Naive B cell (primary cell): ENCODE measurements at places on chromosomes 7 and 10. TPM values are rescaled to one million over a fixed set of nuclear protein-coding genes. Genes with fewer than 3 reads are reported as not detected.

Gene ASB10
- not detected for polyA plus RNA-seq

Gene PCLO
- not detected for polyA plus RNA-seq

Gene CYP17A1
- polyA plus RNA-seq, result not detected

Gene UPK3B
- polyA plus RNA-seq, result 0.13 TPM

Gene HMX3
- not detected for polyA plus RNA-seq

DNA sequence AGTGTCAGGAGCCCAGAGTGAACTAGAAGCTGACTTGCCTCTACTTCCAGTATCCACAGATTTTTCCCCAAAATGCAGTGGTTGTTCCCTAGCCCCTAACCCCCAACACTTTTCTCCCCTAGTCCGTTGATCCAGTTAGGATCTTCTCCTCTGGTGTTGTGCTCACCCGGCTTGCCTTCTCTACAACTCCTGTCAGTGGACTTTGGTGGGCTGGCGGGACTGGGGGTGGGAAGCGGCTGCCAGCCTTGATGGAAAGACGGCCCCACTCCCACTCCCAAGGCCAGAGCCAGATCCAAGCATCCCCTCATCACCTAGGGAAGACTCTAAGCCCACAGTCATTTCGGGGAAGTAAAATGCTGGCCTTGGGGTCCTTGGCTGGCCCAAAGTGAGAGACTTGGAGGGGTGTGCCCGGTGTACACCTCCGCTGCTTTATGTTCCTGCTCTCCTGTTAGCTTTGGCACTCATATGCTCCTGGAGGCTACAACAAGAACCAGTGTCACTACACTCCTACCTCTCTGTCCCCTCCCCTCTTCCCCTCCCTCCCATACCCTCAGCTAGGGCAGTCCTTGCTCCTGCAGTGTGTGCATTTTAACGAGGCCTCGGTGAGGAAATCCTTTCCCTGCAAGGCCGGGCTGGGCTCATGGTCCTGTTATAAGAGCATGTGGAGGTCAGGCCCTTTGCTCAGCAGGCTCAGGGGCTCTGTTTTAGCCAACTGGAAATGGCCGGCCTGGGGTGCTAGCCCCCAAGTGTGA, 930 bp upstream of the HOXA10 start:
- no peak for DNase-seq
- peaks cover 10% of the 10 kb centered on the region for H3K36me3 ChIP-seq
- peaks cover 67% of the 10 kb centered on the region for H3K27me3 ChIP-seq
- H3K4me1 ChIP-seq, result peaks cover 21% of the 10 kb centered on the region

DNA sequence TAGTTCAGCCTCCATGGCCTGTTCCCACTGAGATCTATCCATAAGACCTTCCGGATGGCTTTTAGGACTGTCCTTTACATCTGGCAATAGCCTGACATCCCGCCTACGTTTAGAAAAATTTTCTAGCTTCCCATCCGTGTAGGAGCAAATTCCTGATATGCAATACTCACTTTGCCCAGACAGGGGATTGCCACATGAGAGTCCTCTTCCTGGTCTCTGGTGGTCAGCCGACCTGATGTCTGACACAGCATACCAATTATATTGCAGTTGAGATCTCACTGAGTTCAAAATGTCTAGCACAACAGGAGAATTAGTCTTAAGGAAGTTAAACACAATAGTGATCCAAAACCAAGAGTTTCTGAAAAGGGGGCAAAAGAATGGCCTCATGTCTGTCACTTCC, 9.4 kb upstream of the ETV1 start:
- H3K27ac ChIP-seq, result no peak overlapping the region
- DNase-seq, result no peak
- H3K36me3 ChIP-seq, result no peaks in the 10 kb centered on the region
- no peaks in the 10 kb centered on the region for H3K27me3 ChIP-seq
- H3K4me1 ChIP-seq, result no peaks in the 10 kb centered on the region
- H3K4me3 ChIP-seq, result no peak overlapping the region

DNA sequence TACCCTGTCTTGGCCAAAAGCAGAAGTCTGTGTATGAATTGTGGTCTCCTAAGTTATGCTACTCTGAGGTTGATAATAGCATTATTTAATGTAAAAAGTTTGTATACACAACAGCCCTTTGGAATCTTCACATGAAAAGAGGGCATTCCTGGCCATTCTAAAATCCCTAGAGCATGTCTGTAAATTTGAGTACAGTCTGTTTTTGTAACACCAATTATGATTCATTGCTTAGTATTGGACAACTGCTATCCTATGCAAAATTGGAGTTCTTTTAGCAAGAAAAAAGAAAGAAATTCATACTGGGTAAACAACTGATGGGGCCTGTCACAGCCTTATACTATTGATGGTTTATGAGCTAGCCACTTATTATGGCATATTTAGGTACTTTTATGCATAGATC, 10.2 kb downstream of the CUTC start:
- no peak overlapping the region for H3K27ac ChIP-seq
- peaks cover 4% of the 10 kb centered on the region for H3K4me1 ChIP-seq
- H3K27me3 ChIP-seq, result no peaks in the 10 kb centered on the region
- no peak for DNase-seq

DNA sequence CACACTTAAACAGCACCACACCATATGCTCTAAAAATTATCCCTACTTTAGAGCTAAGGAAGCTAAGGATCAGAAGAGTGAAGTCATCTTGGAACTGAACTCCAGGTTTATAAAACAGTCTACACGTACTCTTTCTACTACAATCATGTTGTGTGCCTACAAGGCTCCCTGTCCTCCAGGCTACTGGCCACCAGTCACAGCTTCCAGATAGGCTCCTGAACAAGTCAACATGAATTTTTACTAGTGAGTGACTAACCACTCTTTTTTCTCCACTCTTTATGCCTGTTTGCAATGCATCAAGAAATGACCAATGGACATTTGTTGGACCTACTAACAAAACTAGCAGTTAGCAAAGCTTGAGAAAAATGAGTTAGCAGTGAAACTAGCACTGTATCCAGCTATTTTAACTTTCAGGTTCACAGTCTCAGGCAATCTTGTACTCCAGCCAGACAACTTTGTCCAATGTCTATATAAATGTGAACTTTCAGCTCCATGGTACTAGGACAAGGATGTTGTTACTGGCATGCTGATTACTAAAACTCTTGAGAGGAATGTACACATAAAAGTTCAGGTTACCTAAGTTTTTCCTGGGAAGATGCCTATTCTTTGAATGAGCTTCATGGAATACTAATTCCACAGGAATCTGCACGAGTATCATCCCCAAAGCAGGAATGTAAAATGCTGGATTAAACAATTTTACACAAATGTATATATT, 180.0 kb downstream of the BTAF1 start:
- H3K27ac ChIP-seq, result no peak overlapping the region
- no peaks in the 10 kb centered on the region for H3K36me3 ChIP-seq
- peaks cover 2% of the 10 kb centered on the region for H3K4me1 ChIP-seq

- no peak for DNase-seq
- no peaks in the 10 kb centered on the region for H3K4me1 ChIP-seq
- peaks cover 27% of the 10 kb centered on the region for H3K36me3 ChIP-seq
Observed at GRCh38 chr7:139403601-139404000, 43.9 kb downstream of the LUC7L2 start.

- H3K36me3 ChIP-seq, result no peaks in the 10 kb centered on the region
- peaks cover 5% of the 10 kb centered on the region for H3K27me3 ChIP-seq
- DNase-seq, result no peak
- no peak overlapping the region for H3K27ac ChIP-seq
- H3K4me1 ChIP-seq, result no peaks in the 10 kb centered on the region
Observed at GRCh38 chr10:76036111-76036940, 604.9 kb downstream of the LRMDA start.

DNA sequence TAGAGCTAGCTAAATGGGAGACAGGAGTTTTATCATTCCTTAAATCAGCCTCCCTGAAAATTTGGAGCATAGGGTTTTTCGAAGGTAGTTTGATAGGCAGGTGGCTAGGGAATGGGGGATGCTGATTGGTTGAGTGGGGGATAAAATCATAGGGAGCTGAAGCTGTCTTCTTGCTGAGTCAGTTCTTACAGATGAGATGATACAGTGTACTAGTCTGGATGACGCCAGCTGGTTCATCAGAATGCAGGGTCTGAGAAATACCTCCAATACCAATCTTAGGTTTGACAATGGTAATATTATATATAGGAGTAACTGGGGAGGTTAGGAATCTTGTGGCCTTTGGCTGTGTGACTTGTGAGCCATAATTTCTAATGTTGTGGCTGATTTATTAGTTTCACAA, 271.2 kb downstream of the SUGCT start:
- no peak overlapping the region for H3K27ac ChIP-seq
- H3K4me1 ChIP-seq, result no peaks in the 10 kb centered on the region
- no peak for DNase-seq
- no peak overlapping the region for H3K4me3 ChIP-seq
- no peaks in the 10 kb centered on the region for H3K36me3 ChIP-seq
- H3K27me3 ChIP-seq, result no peaks in the 10 kb centered on the region

DNA sequence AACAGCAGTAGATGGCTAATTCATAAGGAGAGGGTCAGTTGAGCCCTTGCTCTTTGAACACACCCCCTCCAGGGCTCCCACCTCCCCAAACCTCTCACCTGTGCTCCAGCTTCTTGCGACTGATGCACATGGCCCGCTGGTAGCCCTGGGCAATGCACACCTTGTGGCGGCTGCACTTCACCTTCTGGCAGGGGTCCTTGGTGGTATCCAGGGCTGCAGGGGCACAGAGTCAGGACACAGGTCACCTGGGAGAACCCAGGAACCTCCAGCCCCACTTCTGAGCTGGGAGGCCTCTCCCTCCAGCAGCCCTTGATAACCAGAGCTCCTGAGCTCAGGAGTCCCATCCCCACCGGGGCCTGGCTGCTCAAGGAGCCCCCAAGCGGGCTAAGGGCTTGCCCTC, 16.3 kb downstream of the SPOCK2 start:
- peaks cover 22% of the 10 kb centered on the region for H3K36me3 ChIP-seq
- H3K4me3 ChIP-seq, result no peak overlapping the region
- no peak for DNase-seq

- H3K27me3 ChIP-seq, result peaks cover 80% of the 10 kb centered on the region
- H3K36me3 ChIP-seq, result no peaks in the 10 kb centered on the region
- peak overlapping the region; percentile 86 for H3K27ac ChIP-seq
- peaks cover 29% of the 10 kb centered on the region for H3K4me1 ChIP-seq
- DNase-seq, result peak; percentile 38
Observed at GRCh38 chr7:28410628-28411531, 1.4 kb upstream of the CREB5 start.

- H3K36me3 ChIP-seq, result no peaks in the 10 kb centered on the region
- H3K4me1 ChIP-seq, result no peaks in the 10 kb centered on the region
- H3K4me3 ChIP-seq, result no peak overlapping the region
- no peak overlapping the region for H3K27ac ChIP-seq
- no peak for DNase-seq
- no peaks in the 10 kb centered on the region for H3K27me3 ChIP-seq
Observed at GRCh38 chr7:32117837-32118236, 47.6 kb upstream of the PDE1C start.

DNA sequence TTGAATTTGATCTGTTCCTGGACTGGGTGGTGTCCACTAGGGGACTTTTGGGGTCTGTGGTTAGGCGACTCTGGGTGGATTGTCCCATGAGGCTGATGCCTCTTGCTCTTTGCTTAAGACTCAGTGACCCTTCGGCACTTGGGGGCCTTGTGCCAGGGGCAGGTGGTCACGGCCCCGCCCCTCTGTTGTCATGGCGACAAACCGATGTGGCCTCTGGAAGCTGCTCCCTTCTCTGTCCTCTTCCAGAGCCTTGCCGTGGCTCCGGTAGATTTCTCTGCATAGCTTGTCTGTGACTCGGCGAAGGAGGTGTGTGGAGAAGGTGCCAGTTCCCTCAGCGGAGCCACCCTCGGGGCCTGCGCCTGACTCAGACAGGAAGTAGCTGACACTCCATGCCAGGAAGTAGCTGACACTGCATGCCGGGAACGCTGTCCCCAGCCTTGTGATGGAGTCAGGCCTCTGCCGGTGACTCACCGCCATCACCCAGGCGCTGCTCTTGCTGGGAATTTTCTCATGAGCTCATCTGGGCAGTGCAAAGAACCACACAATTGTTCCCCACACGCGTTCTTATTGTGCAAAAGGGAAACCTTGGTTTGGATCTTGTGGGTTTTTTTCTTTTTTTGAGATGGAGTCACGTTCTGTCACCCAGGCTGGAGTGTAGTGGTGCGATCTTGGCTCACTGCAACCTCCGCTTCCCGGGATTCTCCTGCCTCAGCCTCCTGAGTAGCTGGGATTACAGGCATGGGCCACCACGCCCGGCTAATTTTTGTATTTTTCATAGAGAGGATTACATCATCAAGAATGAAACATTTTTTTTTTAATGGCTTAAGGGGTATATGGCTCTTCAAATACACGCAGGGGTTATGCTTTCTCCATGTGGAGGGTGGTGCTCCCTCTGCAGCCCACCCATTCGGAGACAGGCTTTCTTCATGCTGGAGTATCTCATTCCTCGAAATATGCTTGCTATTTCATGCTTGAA, 72.6 kb downstream of the PFKFB3 start:
- peak overlapping the region; percentile 83 for H3K4me3 ChIP-seq
- peak overlapping the region; percentile 31 for H3K27ac ChIP-seq
- DNase-seq, result peak; percentile 42
- peaks cover 26% of the 10 kb centered on the region for H3K4me1 ChIP-seq
- no peaks in the 10 kb centered on the region for H3K27me3 ChIP-seq
